ENCODE measurements at places on chromosomes 6 and 20.

DNA sequence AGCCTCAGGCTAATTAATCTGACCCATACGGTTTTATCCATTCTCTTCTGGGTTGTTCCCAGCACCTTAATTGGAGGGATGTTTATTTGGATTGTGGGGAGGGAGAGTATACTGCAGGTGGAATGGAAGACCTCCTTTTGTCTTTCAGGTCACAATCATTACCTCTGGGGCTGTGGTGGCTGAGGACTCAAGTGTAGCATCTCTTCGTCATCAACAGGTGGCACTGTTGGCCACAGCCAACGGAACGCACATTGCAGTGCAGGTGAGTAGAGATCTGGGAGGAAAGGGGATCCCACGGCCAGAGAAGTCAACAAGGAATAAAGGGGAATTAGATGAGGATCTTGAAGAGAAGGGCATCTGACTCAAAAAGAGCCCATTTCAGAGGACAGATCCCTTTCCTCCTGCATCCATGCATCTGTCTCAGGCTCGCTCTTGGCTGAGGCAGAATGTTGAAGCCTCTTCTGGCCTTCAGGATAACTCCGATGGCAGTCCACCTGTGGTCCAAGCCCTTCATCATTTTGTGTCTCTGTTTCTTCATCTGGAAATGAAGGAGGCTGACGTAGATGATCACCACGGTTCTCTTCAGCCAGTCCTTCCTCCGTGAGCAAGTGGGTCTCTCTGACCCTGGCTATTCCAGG, 3.2 kb upstream of the DEF6 start:
- peak; percentile 53 for DNase-seq

DNA sequence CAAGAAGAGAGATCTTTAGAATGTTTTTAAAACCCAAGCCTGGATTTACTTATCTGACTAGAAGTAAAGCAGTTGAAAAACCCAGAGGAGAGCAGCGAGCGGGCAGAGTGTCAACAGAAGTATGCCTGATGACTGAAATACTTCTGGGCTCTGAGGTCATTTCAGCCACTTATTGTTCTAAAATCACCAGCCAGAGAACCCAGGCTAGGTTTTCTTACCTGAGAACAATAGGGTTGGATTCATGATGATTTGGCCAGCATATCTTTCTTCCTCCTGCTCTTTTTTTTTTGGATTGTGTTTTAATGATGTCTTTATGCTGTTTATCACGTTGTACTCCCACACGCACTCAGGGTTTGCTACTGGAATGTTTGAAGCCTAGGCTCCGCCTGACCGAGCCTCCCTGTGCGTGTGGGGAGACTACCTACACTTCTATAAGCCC, 63.0 kb upstream of the KIF25 start:
- no peak for DNase-seq

DNA sequence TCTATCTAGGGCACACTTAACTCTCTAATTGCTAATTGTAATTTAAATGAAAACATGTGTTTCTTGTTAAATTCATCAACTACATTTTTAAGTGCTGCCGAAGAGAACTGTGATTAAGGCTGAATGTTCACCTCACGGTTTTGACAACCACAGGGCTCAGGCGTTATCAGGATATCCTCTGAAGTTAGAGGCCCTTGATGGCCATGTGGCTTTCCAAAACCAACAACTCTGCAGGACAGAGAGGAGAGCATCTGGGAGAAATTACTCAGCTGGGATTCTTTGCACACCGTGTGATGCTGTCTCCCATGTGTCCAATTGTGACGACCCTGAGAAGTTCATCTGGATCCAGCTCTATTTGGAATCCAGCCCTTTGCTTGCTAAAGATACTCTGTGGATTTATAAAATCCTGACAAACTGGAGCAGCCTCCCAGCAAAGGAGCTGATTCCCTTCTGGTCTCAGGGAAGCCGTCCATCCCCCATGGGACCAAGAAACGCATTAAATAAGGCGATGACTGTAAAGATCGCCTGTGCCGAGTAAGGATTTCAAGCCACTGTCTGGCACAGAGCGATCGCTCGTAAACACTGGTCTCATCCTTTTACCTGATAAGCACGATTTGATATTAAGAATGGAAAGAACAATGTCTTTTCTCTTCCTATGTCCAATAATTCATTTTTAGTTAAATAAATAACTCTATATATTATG, 401.1 kb downstream of the CD83 start:
- DNase-seq = peak; percentile 52

GRCh38 chr6:20661721-20662120, 127.5 kb downstream of the CDKAL1 start:
- DNase-seq = peak; percentile 7

- no peak for DNase-seq
Observed at GRCh38 chr6:159677506-159678165, 15.4 kb downstream of the SOD2 start.

- DNase-seq = no peak
Observed at GRCh38 chr20:48649104-48649626, 178.6 kb downstream of the PREX1 start.

DNA sequence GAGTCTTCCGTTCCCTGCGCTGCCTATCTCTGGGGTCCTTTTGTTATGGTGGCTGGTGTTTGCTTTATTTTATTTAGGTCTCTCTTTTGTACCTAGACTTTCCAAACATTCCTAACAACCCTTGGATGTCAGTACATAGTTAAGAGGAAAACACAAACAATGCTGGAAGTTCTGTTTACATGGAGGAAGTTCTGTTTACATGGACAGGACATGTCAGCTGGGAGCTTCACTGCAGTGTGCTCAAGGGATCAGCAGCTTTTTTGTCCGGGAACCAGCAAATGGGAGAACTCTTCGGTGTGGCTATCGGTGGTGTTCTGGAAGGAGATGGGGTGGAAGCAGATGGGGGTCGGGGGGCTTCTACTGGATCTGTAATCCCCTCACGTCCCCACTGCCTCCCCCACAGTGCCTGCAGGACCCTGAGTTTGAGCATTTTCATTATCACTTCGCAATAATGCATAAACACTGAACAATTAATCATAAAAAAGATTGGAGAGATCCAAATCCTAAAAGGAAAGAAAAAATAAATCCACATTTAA, 2.7 kb downstream of the SERPINB6 start:
- no peak for DNase-seq

DNA sequence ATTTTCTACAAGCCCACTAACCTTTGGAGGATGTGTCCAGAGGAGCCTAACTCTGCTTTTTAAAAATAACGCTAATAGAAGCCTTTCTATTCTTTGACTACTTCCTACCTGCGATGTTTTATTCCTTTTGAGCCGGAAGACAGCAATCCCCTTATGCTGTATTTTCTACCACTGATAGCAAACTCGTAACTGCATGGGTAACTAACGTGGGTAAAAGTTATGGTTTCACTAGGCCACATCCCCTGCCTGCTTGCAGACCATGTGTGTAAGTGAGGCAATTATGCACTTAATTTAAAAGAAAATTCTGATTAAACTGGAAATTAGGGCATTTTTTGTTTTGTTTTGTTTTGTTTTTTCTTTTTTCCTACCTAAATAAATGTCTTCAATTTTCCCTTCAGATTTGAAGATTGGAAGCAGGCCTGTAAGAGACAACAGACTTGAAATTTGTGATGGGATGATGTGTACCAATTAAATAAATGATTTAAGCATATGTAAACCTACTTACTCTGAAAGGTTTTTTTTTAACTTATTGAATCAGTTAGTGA, 931 bp downstream of the UFL1 start:
- peak; percentile 34 for DNase-seq

- DNase-seq = peak; percentile 34
Observed at GRCh38 chr6:96898241-96898851, 655 bp upstream of the NDUFAF4 start.

- DNase-seq = no peak
Observed at GRCh38 chr20:34088305-34089174, 23.5 kb downstream of the EIF2S2 start.

Data from EH (cell line).